CD4-positive, alpha-beta T cell (primary cell): ENCODE measurements at places on chromosomes 2 and 18.

- DNase-seq, result no peak
Observed at GRCh38 chr2:238945433-238946150, 97.7 kb downstream of the TWIST2 start.

- DNase-seq, result no peak
Observed at GRCh38 chr2:20012282-20013125, at the start of gene MATN3. Gene MATN3, minus strand, starts transcription at chr2:20012668. Its CDS starts 37 bp downstream, at chr2:20012631.

DNA sequence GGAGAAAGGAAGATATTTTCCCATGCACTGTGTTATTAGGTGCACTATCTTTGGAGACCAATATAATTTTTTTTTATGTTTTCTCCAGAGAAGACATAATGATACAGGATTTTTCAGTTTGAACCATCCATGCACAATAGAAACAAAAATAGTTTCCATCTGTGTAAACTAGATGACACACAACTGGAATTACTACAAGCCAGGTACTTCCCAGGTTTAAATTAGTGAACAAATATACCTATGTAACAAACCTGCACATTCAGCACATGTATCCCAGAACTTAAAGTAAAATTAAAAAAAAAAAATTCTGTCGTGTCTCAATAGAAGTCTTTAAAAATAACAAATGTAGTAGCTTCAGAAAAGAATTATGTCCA, 1616.8 kb upstream of the ACVR2A start:
- no peak for DNase-seq

DNA sequence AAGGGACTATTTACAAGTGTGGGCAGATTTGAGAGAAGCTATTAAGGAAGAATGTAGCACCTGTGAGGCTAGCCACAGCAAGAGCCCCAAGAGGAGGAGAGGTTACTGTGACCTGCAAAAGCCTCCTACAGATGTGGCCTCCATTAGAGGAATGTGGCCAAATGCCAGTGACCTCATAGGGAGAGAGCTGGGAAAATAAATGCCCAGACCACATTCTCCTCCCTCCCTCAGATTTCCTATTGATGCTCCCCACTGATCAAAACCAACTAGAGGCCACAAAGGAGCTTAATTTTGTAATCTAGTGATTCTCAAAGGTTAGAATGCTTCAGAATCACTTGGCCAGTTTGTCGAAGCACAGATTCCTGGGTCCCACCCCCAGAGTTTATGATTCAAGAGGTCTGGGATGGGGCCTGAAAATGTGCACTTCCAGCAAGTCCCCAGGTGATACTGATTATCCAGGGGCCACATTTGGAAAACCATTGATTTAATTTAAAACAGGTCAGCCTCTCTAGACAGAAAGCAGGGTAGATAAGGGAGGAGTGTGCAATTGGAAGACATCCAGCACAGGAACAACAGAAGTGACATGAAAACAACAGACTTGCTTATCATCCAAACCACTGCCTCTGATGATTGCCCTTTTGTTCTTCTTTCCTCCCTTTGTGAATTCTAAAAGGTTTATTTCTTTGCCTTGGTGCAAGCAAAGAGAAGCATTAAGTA, 61.2 kb upstream of the RBBP8 start:
- no peak for DNase-seq

DNA sequence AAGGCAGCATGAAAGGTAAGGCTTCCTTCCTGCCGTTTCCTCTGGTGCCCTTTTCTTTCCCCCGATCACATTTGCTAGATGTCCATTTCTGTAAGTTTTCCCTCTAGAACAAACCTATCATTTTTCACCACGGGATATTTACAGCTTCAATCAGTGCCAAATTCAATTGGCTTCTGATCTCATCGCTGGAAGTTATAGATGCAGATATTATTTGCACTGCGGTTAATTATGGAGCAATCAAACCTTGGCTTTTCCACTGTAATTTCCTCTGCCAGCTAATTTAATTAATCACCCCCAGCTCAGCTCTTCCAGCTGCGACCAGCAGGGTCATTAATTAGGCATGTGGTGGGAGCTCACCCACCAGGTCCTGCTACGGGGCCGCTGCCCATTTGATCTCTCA, 86.1 kb downstream of the GBX2 start:
- no peak for DNase-seq

- no peak for DNase-seq
Observed at GRCh38 chr2:11026286-11026921, 114.7 kb downstream of the KCNF1 start.

DNA sequence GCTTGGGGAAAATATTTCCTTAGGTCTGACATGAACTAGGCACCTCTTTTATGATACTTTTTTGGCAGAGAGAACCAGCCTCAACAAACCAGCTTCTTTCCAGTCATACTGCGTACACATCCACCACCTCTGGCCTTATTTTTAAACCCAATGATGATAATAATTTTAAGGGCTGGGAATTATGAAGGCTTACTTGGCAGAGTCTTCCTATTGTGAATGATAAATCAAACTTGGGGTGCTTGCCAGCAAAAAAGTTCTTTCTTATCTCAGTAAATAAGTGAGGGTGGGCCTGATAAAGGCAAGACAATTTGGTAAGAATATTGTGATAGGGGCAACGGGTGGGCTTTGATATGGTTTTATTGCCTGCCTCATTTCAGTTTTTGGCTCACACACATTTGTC, 1230.2 kb upstream of the ZEB2 start:
- DNase-seq, result no peak

- no peak for DNase-seq
Observed at GRCh38 chr18:905307-905947, 756 bp downstream of the ADCYAP1 start.

GRCh38 chr18:46715062-46715461, 41.8 kb downstream of the ST8SIA5 start:
- DNase-seq, result no peak

DNA sequence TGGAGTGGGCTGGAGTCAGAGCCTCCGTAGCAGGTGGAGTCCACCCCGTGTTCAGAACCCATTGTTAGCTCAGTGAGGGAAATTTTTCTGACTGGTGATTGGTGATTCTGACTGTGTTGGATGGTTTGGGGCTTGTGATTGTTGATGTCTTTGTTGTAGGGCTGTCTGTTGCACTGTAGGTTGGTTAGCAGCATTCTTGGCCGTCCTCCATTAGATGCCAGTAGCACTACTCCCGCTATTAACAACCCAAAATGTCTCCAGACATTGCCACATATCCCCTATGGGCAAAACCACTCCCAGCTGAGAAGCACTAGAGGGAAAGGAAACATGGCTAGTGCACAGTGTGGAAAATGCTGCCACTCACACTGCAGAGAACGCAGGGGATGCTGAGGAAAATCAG, 51.7 kb downstream of the ARMC9 start:
- DNase-seq, result no peak

- no peak for DNase-seq
Observed at GRCh38 chr2:27652341-27652740, 11.1 kb downstream of the SUPT7L start.

- DNase-seq, result no peak
Observed at GRCh38 chr2:2182551-2183071, 148.5 kb downstream of the MYT1L start.

DNA sequence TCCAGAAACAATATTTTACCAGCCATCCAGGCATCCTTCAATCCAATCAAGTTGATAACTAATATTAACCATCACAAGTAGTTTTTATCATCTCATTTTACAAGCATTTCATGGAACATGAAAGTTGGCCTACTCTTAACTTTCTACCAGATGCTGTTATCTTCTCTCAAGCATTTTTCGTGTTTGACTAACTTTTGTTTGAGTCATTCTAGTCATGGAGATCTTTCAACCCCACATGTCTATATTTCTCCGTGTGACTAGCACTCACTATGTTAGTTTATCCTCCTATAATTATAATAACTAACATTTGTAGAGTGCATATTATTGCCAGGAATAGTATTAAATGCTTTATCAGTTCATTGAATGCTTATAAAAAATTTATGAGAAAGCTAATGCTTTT, 307.0 kb upstream of the CWC22 start:
- no peak for DNase-seq
